ENCODE measurements at places on chromosomes 1 and 21.
A peak's percentile ranks its signal among the peaks of the same experiment; 100 is the strongest.

- no peak overlapping the region for H3K4me3 ChIP-seq
- H3K27me3 ChIP-seq = peaks cover 8% of the 10 kb centered on the region
- no peak for DNase-seq
- no peaks in the 10 kb centered on the region for H3K36me3 ChIP-seq
These were observed 68.3 kb downstream of the PTGER3 start for GRCh38 chr1:70979313-70979712.

- no peak overlapping the region for H3K4me3 ChIP-seq
- no peak overlapping the region for H3K27ac ChIP-seq
- no peak for DNase-seq
- H3K4me1 ChIP-seq = no peaks in the 10 kb centered on the region
- peaks cover 2% of the 10 kb centered on the region for H3K27me3 ChIP-seq
These were observed 160.2 kb downstream of the PSMG1 start for GRCh38 chr21:39022863-39023693.

DNA sequence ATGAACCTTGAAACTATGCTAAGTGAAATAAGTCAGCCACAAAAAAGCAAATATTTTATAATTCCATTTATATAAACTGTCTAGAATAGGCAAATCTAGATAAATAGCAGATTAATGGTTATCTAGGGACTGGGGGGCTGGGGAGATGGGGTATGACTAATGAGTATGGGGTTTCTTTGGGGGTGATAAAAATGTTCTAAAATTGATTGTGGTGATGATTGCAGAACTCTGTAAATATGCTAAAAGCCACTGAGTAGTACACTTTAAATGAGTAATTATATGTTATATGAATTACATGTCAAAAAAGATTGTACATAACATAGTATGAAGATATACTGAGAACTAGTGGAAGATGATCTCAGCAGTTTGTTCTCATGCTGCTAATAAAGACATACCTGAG, 675.0 kb downstream of the KIF26B start:
- H3K4me1 ChIP-seq = no peaks in the 10 kb centered on the region
- H3K4me3 ChIP-seq = no peak overlapping the region
- H3K36me3 ChIP-seq = no peaks in the 10 kb centered on the region
- DNase-seq = no peak

DNA sequence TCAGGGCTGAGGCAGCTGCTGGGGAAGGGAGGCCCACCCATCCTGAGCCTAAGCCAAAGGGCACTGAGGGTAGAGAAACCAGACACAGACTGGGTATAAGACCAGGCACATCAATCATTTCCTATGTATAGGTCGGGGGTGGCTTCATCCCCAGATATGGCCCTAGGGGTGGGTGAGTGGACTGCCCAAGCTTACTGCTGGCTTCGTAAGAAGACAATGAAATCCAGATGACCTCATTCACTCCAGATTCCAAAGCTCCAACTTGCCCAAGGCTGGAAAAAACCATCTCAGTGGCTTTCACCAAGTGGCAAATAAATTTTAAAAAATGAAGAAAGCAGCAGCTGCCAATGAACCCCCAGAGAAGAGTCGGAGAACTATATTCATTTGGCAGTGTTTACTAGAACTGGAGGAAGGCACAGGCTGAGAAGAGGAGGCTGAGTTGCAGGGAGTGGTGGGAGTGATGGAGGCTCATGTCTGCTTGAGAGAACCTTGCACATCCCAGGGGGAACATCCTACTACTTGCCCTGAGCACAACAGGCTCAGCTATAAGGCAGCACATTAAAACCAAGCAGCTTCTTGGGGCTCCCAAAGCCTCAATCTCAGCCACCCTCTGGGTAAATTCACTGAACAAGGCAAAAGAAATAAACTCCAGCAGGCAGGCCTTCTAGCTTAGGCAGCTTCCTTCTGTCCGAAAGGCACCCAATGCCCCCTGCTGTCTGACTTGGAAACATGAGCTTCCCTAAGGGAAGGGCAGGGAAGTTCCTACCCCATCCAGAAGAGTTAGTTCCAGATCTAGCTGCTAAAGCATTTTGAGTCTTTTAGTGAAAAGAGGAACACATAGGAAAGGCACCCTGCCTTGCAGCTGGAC, 14.1 kb downstream of the PEA15 start:
- H3K4me3 ChIP-seq = no peak overlapping the region
- no peaks in the 10 kb centered on the region for H3K4me1 ChIP-seq
- H3K27ac ChIP-seq = no peak overlapping the region
- no peak for DNase-seq
- H3K27me3 ChIP-seq = no peaks in the 10 kb centered on the region
- H3K36me3 ChIP-seq = peaks cover 63% of the 10 kb centered on the region

DNA sequence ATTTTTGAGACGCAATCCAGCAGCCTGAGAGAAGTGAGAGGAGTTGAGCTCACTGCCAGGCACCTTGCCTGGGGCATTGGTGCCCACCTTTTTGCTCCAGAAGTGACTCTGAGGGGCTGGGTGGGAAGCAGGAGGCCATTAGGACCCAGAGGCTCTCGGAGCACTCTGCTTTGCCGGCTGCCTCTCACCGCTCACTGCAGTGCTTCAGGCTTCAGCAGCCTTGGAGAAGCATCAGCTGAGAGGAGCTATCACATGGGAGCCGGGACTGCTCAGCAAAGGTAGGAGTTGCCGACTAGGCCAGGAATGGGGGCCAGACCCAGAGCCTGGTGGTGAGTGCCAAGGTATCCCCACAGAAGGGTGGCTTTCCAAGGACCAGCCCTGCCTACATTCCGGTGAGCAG, at the start of gene GPR61:
TSS of gene GPR61 (plus strand) at position 197 of the 400 bp plus-strand sequence. CDS start 3,151 bp downstream, outside the sequence.
- H3K36me3 ChIP-seq = no peaks in the 10 kb centered on the region
- no peak within 1 kb of the TSS for H3K4me3 ChIP-seq
- DNase-seq = peak; percentile 41
- no peaks in the 10 kb centered on the region for H3K4me1 ChIP-seq
- H3K27ac ChIP-seq = no peak within 1 kb of the TSS

- H3K4me3 ChIP-seq = no peak overlapping the region
- H3K36me3 ChIP-seq = peaks cover 3% of the 10 kb centered on the region
- H3K27me3 ChIP-seq = peaks cover 82% of the 10 kb centered on the region
These were observed 6.9 kb upstream of the PROX1 start for GRCh38 chr1:213980906-213981305.

DNA sequence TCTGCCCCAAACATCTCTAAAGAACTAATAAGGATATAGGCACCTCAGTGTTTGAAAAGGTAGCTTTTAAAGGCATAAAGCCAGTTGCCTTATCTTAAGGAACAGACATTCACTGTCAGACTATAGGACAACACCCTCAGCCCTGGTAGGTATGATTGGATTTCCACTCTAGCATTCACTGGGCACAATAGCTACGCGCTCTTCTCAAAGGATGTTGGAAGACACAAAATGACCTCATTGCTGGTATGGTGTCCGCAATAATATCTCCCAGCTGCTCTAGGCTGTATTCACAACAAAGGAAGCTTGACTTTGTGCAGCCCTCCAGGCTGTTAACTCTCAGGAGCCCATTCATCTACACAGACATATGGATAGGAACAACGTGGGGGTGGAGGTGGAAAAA, 119.4 kb upstream of the CXADR start:
- H3K27me3 ChIP-seq = peaks cover 4% of the 10 kb centered on the region
- peak; percentile 44 for DNase-seq
- H3K36me3 ChIP-seq = no peaks in the 10 kb centered on the region
- no peak overlapping the region for H3K4me3 ChIP-seq

DNA sequence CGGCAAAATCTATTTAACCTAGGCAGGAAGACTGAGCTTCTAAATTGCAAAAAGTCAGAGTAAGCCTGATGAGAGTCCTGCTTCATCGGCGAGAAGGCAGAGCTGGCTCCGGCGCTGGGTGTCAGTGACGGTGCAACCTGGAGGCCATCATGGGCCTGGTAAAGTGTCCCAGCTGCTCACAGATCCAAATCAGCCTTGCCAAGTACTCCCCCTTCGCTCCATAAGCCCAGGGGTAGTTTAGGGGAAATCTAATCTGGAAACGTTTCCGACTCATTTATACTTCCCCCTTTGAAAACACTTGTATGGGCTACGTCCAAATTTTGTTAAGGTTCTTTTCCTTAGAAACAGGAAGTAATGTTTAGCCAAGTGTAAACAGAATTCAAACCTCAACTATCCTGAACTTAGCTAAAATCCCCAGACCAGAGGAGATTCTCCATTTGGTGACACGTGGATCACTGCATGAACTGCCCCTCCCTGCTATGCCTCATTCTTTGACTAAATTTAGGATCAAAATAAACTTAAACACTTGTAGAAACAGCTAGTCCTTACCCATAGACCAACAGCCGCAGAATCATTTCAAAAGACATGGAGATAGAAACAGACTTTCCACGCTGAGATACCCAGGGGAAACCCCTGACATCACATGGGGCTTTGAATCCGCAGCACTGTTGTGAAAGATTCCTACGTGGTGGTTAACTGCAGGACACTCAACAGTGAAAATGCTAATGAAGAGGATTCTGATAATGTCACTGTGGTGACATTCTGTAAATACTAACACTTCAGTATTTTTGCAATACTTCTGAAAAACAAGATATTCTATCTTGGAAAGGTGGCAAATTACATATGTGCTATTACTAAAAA, 172.7 kb downstream of the TGFBR3 start:
- peaks cover 29% of the 10 kb centered on the region for H3K36me3 ChIP-seq
- DNase-seq = peak; percentile 85
- peak overlapping the region; percentile 55 for H3K4me3 ChIP-seq
- H3K4me1 ChIP-seq = peaks cover 35% of the 10 kb centered on the region

- no peak overlapping the region for H3K27ac ChIP-seq
- DNase-seq = no peak
- no peaks in the 10 kb centered on the region for H3K4me1 ChIP-seq
- H3K36me3 ChIP-seq = no peaks in the 10 kb centered on the region
- no peak overlapping the region for H3K4me3 ChIP-seq
- no peaks in the 10 kb centered on the region for H3K27me3 ChIP-seq
These were observed 6.9 kb downstream of the MT1HL1 start for GRCh38 chr1:236997361-236997760.

DNA sequence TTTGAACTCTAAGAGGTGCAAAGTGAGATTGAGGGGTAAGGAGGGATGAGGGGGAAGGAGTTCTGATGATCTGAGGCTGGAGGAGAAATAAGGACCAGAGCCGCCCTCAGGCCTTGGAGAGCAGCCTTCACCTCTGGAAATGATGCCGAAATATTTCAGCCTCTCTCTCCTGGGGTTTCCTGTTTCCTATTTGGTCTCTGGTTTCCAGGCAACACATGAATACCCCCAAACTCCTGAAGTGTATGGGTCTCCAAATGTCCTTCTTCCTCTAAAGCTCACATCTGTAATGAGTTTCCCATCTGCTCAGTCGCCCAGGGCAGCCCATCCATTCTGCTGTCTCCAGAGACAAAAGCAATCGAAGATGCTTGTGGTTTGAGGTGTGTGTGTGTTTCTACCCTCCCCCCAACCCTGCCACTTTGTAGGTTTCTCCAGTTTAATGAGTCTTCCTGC, 52.0 kb upstream of the FAM20B start:
- H3K4me3 ChIP-seq = no peak overlapping the region
- H3K4me1 ChIP-seq = peaks cover 3% of the 10 kb centered on the region
- no peak for DNase-seq
- H3K27me3 ChIP-seq = peaks cover 2% of the 10 kb centered on the region

DNA sequence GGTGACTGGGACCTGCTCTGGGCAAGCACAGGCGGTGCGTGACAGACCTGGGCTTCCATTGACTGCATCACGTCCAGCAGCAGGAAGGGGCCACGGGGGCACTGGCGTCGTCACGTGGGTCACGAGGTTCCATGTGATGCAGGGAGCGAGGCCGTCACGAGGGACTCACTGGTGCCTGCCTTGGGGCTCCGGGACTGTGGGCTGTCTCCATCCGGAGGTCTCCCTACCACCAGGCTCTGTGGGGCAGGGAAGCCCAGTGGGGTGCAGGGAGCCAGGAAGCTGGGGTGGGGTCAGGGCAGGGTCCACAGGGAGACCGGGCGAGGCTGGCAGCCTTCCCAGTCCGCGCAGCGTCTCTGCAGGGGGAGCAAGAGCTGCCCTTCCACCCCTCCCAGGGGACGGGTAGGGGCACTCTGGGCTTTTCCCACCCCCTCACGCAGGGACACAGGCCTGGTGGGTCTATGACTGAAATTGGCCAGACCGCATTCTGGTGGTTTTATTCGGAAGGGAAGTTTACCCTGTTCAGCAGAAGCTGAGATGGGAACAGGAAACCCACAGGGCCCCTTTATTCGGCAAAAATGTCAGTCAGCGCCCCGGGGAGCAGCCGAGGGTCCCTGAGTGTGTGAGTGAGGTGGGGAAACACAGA, 416 bp upstream of the TNFRSF14 start:
- peak; percentile 93 for DNase-seq
- H3K4me3 ChIP-seq = peak overlapping the region; percentile 99
- no peaks in the 10 kb centered on the region for H3K27me3 ChIP-seq
- peaks cover 25% of the 10 kb centered on the region for H3K4me1 ChIP-seq

DNA sequence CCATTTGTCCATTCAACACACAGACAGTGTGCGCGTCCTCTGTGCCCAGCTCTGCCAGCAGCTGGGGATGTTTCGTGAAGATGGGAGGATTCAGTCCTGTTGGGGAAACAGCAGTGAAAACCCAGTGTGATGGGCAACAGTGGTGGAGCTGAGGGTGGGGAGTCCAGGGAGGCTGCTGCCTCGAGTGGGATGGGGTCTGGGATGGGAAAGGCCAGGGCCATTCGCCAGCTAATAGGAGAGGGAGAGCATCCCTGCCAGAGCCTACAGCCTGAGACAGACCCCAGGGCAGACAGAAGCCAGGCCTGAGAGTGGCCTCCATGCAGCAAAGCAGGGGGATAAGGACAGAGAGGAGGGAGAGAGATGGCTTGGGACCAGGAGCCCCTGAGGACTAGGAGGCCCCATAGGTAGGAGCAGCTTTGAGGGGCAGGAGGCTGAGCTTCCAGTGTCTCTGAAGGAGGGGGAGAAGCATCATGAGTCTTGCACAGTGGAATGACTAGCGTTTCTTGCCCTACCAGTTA, 252.6 kb downstream of the NPHP4 start:
- H3K4me3 ChIP-seq = no peak overlapping the region
- H3K36me3 ChIP-seq = no peaks in the 10 kb centered on the region
- H3K4me1 ChIP-seq = no peaks in the 10 kb centered on the region

- peaks cover 6% of the 10 kb centered on the region for H3K4me1 ChIP-seq
- H3K27me3 ChIP-seq = no peaks in the 10 kb centered on the region
- no peaks in the 10 kb centered on the region for H3K36me3 ChIP-seq
- no peak overlapping the region for H3K27ac ChIP-seq
These were observed 16.1 kb upstream of the XPR1 start for GRCh38 chr1:180615493-180616290.

- no peak for DNase-seq
- no peak overlapping the region for H3K4me3 ChIP-seq
- H3K4me1 ChIP-seq = peaks cover 3% of the 10 kb centered on the region
- no peaks in the 10 kb centered on the region for H3K36me3 ChIP-seq
- no peak overlapping the region for H3K27ac ChIP-seq
- H3K27me3 ChIP-seq = no peaks in the 10 kb centered on the region
These were observed 11.6 kb downstream of the SELP start for GRCh38 chr1:169618367-169618766.

DNA sequence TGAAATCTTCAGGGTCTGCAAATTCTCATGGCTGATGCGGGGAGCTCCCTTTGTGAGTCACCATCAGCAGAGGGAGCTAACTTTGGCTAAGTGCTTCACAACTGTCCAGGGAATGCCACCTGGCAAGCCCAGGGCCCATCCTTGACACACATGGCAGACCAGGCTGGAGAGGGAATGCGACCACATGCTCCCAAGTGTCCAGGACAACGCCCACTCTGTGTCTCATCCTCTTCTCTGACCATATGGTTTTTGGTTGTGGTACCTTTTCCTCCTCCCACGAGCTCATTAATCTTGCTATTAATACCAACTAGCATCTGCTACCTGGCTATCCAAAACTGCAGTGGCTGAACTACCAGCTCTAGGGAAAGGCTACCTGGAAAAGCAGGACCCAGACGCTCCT, 37.1 kb upstream of the CLSTN1 start:
- H3K27ac ChIP-seq = no peak overlapping the region
- no peak overlapping the region for H3K4me3 ChIP-seq
- H3K4me1 ChIP-seq = peaks cover 11% of the 10 kb centered on the region
- H3K36me3 ChIP-seq = peaks cover 4% of the 10 kb centered on the region
- no peak for DNase-seq
